GOT3 (cell line): ENCODE measurements at places on chromosomes 7 and 10.

GRCh38 chr10:4312051-4312835 is 513.8 kb upstream of the AKR1E2 start:
- no peak for DNase-seq

GRCh38 chr10:3765146-3765545 is 19.9 kb downstream of the KLF6 start:
- no peak for DNase-seq

- no peak for DNase-seq
Measured at GRCh38 chr7:89029864-89030263, 234.3 kb upstream of the TEX47 start.

- no peak for DNase-seq
Measured at GRCh38 chr7:131480384-131481315, 75.8 kb downstream of the PODXL start.

DNA sequence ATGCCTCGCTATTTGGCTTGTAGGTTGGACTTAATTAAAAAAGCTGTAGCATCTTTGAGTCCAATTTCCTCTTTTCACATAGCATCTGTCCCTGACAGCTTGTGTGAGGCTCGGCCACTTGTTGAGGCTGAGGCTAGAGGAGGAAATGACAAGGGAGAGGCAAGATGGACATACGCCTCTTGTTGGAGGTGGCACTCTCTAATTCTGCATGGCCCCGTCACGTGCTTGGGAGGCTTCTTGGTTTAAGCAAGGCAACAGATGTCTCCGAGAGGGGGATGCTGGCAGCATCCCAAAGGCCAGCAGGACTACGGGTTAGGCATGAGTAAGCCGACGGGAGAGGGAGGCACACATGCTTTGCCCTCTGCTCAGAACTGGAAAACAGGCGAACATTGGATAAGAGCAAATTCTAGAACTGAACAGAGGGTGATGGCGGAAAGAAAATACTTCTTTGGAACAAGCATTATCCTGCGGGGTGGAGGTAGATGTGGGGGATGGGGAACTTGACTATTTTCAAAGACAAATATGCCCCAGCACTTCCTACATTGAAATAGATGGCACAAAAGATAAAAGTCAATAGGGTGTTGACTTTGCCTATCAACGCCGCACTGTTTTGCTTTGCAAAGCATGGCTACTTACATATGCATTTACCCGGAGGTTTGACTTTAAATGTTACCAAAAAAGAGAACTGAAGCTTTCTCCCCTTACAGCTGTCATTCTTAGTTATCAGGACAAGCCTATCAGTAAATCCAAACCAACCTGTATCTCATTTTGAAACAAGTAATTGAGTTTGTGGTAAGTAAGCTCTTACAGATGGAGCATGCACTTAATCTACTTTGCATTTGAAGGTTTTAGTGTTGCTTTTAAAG is 94.8 kb downstream of the CHN2 start:
- DNase-seq, result no peak

DNA sequence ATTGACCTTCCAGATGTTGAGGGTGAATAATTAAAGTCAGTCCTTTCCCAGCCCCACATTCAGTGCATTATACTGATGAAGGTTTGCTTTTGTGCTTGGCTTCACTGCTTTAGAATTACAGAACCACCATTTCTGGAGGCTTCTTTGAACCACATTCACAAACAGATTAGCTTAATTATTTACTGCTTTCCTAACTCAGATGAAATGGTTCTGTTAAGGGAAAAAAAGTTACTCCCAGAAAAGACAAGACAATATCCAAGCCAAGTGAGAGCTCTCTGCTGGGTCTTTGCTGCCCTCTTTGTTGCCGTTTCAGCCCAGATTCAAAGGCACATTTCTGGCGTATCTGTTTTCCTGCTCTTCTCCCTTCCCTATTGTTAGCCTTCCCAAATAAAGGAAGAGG is 188.9 kb downstream of the AHR start:
- DNase-seq, result no peak

DNA sequence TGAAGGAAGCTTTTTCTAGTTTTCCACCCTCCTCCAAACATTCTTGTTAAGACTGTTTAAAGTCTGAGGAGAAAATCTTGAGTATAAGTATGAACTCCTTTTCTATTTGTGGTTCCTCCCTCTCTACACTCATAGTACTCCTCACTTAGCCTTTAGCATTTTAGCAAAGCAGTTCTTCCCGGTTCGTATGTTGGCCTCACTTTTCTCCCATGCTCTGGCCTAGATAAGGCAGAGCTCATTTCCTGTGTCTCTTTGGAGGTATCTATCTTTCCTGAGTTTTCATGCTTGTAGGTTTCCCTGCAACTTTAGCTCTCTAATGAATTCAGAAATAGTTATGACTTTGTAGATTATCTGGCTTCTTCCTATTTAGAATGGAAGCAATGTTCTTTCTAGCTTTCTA is 5.9 kb upstream of the OR2F1 start:
- no peak for DNase-seq

DNA sequence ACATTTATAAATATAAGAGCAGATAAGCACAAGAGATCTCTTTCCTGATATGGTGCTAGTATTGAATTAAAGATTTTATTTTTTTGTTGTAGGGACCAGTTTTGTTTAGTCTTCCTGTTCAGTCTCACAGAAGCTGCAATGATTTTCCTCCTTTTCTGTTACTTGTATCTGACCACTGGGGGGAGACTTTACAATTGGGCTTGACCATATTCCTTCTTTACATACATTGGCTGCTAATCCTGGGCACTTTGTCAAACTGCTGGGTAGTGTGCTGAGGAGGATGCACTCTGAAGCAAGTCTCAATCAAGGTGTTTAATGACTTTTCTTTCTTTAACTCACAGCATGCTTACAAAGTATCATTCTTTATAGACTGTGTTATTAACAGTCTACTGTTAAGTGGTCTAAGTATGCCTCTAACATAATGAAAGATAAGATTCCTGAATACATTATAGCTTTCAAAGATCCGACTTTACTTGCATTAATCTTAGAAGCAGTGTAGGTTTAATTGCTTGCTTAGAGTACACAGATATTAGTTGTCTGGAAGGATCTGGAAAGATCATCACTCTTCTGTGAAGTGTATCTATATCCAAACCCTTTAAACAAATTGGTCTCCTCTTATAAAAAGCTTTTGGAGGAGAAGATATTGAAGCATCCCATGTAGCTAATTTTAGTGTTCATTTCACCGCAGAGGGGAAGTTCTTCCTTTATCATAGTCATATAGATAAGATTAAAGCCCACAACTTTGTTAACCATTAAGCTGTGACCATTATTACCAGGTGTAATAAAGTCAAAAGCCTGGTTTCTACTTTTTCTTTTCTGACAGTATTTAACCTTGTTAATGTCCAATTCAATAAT is 3.1 kb downstream of the PALS2 start:
- no peak for DNase-seq

- DNase-seq, result no peak
Measured at GRCh38 chr7:33327427-33327826, 198.1 kb downstream of the BBS9 start.

DNA sequence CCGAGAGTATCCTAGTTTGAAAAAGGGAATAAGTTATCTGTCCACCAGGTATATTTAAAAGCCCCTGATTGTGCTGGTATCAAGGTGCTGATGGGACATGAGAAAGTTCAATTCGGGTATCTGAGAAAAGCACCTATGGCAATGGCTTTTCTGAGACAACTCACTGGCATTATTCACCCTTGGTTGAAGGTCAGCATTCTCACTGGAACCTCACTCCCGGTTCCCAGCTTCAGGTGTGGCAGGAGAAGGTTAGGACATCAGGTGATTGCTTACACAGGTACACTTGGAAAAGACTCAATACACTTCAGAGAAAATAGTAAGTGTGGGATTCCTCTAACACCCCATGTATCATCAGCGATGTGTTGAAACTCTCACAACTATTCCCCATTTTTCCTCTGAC is 643.1 kb downstream of the INHBA start:
- DNase-seq, result no peak

DNA sequence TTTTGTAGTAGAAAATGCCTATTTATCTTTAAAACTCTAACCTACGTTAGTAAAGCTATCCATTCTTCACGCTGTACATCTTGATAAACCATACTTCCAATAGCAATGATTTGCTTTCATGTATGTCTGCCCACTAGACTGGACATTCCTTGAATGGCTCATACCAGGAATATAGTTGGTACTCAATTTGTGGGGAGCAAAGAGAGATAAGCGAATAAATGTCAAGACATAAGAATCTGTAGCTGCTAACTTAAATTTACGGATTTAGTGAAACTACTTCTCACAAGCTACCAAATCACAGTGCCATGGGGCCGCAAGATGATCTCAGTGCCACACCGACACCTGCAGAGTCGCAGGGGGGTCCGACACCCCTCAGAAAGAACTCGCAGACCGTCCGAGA is 763 bp upstream of the RALA start:
- DNase-seq, result no peak

GRCh38 chr7:77549106-77549870 is 12.2 kb downstream of the PTPN12 start:
- no peak for DNase-seq

DNA sequence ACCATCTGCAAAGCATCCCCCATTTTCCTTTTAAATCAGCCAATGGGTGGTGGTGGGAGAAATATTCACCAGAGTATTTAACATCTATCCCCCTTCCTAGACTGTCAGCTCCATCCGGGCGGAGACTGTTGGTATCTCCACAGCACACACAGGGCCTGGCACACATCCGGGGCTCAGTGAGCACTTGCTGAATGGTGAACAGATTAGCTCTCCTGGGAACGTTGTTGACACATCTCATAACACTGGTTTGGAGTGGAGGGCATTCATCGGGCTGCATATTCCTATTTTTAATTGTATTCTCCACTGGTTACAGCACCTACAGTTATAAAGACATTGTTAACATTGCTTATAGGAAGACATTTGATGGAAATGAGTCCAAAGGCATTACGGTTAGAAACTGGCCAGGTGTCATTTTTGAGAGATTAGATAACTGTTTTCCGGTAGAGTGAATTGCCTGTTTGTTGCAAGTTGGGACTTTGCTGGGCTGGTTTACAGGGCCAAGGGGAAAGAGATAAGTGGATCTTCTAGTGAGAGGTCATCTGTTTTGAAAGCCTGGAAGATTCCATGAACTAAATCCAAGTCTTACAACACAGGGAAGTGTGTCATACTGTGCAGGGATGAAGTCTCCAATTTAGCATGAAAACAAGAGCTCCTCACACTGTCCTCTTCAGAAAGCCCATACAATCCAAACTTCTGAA is 101.8 kb downstream of the EGFR start:
- no peak for DNase-seq

DNA sequence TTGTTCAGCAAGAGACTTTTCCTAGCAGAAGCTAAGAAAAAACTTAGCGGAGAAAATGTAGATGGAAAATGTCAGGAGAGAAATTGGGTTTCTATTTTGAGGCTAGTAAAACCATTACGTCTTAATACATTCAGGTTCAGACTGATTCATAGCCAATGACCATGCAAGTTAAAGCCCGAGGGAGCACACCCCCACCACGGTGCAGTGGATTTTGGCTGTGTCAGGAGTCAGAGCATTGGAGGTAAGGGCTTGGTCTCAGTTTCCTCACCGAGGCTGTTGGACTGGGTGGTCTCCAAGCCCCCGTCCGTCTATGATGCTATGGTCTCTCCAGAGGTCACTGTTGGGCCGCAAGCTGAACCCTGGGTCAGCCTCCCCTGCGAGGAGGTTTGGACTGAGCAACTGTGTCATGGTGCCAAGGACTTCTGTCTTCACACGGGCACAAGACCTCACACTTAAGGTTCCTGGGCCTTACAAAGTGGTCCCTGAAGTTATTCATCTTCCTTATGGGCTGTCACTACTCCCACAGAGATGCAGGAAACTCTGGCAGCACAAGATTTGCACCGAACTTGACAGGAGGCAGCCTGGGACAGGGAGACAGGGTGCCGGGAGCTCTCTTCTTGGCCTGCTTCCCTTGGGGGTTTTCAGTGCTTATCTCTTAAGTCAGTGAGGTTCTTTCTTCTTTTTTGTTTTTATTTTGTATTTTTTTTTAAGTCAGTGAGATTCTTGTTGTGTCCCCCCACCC is 186.8 kb downstream of the PHTF2 start:
- DNase-seq, result no peak

GRCh38 chr10:127563718-127564553 is 14.8 kb downstream of the NPS start:
- no peak for DNase-seq

DNA sequence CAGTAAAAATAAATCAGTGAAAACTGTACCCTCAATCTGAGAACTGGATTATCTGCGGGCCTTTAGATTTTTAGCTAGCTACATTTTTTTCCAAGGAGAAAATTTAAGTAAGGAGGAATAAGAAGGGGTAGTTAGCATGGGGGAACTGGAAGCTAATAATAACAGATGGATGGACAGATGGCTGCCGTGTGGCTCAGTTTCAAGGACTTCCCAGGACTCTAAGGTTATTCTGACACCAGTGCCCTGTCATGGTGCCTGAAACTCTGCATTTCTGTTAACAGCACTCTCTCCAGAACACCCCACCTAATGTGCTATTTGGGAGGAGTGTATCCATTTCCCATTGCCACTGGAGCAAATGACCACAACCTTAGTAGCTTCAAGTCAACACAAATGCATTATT is 75.7 kb upstream of the PDE1C start:
- DNase-seq, result no peak

GRCh38 chr10:119446441-119447277 is 95.9 kb downstream of the RGS10 start:
- no peak for DNase-seq

DNA sequence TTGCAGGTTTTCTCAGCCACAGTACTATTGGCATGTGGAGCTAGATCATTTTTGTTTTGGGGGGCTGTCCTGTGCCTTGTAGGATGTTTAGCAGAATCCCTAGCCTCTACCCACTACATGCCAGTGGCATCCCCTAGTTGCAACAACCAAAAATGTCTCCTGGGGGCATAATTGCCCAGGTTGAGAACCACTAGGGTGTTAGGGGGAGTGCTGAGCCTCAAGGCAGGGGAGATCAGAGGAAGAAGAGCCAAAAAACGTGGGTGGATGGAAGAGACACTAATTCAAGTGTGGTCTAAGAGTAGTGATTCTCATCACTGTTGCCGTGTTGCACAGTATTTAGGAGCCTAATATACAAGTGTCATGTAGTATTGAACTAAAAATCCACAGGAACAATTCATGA is 31.7 kb upstream of the CCNY start:
- no peak for DNase-seq

DNA sequence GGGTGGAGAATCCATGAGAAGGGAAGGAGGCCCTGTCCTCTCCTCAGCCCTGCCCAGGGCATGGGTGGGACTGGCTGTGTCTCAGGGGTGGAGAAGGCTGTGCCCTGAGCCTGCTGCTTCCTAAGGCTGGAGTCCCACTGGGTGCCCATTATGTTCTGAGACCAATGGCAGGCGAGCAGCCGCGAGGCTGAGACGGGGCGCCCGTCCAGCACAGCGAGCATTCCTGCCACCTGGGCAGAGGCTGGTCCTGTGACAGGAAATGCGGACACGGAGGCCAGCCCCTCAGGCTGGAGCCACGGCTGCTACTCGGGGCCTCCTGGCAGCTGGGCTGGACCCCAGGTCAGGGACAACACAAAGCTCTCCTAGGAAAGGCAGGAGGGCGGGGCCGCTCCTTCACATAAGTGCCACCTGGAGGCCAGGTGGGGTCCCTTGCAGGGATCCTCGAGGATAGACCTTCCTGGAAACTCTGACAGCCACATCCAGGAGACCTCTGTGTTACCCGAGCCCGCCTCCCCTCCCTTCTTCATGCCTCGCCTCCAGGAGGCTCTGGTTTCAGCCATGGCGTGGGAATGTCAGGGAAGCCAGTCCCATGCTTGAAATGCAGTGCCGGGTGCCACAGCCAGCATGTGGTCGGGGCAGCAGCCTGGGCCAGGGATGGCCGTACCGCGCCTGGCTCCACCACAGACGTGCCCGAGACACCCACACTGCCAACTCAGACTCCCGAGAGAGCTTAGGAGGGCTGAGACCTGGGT is 173.9 kb downstream of the USP6NL start:
- DNase-seq, result no peak
